Dorsolateral prefrontal cortex (tissue), 122 donors: ENCODE measurements at places on chromosomes 5 and 9.

DNA sequence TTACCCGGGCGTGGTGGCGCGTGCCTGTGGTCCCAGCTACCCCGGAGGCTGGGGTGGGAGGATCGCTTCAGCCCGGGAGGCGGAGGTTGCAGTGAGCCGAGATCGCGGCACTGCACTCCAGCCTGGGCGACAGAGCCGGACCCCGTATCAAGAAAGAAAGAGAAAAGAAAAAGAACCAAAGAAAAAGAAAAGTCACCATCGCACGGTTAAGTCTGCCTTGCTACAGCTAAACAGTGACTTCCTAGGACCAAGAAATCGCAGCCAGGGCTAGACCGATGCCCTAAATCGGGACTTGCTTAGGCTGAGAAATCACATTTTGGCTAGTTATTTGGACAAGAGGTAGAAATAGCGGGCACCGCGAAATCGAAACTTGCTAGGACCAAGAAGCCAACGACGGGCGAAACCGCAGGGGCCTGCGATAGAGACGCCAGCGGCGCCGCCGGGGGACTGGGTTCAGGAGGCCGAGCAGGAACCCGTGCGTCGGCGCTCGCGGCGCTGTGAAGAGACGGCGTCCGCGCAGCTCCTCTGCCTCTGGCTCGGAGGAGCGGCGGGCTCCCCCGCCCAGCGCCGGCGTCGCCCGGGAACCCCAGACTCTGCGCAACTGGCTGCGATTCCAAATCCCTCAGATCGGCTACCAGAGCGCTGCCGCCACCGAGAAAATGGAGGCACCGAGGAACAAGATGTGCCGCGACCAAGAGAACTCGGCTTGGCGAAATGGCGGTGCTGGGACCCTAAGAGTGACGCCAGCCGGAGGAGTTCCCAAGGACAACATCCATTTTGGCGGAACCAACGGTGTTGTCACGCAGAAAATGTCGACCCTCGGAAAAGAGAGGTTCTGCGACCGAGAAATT, 26.1 kb upstream of the ANXA2R start:
- peak; percentile 74 for DNase-seq

DNA sequence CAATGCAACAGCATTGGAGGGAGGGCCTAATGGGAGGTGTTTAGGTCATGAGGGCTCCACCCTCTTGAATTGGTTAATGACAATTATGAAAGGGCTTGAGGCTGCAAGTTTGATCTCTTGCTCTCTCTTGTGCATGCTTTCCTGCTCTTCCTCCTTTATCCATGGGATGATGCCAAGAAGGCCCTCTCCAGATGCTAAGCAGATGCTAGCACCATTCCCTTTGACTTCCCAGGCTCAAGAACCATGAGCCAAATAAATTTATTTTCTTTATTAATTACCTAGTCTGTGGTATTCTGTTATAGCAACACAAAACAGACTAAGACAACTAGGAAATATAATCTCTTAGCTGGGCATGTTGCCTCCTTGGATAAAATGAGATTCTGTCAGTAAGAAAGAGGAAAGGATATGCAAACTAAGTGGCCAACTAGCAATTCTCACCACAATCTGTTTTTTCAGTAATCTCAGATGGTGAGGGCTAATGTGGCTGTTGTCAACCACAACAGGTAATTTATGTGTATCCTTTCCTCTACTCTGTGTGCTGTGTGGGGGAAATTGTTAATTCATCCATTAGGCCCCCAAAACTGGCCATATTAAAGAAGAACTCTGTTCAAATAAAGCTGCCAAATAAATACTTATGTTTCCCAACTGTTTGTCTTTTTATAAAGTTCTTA, 269.1 kb upstream of the CD180 start:
- DNase-seq, result no peak

GRCh38 chr9:33686942-33687341, 108.4 kb upstream of the PRSS3 start:
- DNase-seq, result no peak

- DNase-seq, result no peak
Observed at GRCh38 chr9:14173713-14174112, 140.2 kb downstream of the NFIB start.

GRCh38 chr5:177304392-177305119, 957 bp downstream of the PRELID1 start:
- DNase-seq, result no peak

GRCh38 chr5:80082731-80083100, 47.6 kb downstream of the THBS4 start:
- peak; percentile 78 for DNase-seq

DNA sequence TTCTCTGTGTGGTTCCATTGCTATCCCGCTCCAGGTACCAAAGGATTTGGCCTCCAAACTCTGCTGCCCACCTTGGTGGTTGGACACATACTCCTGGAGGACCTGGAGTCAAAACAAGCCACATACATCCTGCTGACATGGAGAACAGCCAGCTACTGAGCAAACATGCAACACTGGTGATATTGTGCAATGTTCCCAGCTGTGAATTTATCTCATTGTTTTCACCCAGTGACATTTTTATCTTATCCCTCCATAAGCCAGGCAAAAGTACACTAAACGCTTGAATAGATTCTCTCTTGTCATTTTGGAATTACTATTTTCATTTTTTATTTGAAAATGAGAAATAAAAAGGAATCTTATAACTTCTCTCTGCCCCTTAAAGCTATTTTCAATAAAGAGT, 11.1 kb upstream of the CTSL start:
- DNase-seq, result peak; percentile 59

GRCh38 chr9:21317956-21318923, 13.1 kb upstream of the IFNA5 start:
- DNase-seq, result no peak

DNA sequence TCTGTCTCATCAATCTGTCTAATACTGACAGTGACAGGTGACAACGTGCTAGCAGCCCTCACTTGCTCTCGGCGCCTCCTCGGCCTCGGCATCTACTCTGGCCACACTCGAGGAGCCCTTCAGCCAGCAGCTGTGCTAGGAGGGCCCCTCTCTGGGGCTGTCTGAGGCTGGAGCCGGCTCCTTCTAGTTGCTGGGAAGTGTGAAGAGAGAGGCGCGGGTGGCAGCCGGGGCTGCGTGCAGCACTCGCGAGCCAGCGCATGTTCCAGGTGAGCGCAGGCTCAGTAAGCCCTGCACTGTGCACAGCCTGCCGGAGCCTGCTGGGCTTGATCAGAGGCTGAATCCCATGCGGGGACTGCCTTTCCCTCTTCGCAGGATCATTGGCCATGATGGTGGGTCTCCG, 330.7 kb downstream of the CDH10 start:
- DNase-seq, result no peak

- no peak for DNase-seq
Observed at GRCh38 chr9:137201205-137201868, 796 bp upstream of the TPRN start.

DNA sequence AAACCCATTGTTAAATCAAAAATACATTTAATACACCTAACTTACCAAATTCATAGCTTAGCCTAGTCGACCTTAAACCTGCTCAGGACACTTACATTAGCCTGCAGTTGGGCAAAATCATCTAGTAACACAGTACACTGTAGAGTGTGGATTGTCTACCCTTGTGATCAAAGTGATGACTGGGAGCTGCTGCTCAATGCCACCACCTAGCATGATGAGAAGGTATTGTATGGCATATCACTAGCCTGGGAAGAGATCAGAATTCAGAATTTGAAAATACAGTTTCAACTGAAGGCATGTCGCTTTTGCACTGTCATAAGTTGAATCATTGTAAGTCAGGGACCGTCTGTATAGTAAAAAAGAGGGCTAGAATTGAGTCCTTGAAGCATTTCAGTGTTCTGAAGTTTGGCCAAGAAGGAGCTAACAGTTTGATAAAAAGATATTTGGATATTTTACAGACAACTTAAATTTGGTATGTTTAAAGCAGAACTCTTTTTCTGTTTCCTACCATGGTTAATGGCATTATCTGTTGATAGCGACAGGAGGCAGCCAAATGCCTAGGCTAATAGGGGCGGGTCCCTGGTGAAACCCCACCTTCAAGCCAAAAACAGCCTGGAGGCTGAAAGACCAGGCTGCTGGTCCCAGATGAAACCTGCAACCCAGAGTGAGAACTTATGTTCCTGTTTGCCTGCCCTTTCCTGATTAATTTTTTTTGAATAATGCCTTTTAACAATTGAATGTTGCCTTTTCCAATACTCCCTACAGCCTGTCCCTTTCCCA, 23.0 kb downstream of the SMIM15 start:
- DNase-seq, result no peak

- no peak for DNase-seq
Observed at GRCh38 chr9:18775930-18776329, 257.1 kb downstream of the SAXO1 start.

DNA sequence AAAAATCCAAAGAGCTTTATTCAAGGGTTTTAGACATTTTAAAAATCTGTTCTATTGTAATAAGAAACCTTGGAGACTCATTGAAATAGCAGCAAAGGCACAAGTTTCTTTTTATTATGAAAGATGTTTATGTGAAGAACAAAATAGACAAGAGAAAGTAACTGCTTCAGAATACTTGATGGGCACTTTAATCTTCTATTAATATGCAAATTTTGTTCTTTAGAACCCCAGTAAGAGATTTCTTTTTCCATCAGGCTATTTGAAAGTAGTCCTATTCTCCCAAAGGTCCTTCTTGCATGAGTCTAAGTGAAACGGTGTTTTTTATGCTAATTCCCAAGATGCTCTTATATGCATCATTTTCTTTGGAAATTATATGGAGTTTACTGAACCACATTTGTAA, 602.0 kb downstream of the EFNA5 start:
- no peak for DNase-seq

DNA sequence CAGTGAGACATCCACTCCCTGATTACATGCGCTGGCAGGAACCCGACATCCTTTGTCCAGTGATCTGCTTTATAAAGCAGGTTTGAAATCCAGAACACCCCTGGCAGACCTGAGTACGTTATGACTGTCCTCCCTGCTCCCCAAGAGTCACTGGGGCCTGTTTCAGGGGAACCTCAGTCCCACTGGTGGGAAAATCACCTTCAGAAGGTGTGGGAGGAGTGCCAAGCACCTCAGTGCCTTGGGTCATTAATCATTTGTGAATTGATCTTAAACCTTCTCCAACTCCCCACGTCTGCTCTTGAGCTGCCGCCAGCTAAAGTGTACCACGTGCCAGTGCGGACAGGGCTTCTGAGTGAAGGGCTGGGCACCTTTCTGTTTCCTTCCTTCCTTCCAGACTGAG, 16.2 kb downstream of the SLC6A3 start:
- DNase-seq, result no peak

DNA sequence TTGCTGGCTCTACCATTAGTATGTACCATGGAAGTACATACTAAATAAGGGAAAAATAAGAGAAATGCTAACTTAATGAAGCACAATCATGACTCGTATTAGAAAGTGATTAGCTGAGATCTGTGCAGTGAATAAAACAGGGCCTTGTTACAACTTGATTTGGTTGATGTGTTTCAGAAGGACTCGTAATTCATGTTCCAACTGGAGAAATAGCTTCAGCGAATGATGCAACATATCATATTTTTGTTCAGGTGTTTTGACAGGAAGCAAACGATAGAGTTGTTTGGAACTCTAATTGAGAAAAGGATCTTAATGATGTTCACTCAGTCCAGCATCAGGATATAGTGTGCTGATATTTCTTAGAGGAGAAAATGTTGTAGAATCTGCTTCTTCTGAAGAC, 474.6 kb upstream of the WWC1 start:
- DNase-seq, result no peak

DNA sequence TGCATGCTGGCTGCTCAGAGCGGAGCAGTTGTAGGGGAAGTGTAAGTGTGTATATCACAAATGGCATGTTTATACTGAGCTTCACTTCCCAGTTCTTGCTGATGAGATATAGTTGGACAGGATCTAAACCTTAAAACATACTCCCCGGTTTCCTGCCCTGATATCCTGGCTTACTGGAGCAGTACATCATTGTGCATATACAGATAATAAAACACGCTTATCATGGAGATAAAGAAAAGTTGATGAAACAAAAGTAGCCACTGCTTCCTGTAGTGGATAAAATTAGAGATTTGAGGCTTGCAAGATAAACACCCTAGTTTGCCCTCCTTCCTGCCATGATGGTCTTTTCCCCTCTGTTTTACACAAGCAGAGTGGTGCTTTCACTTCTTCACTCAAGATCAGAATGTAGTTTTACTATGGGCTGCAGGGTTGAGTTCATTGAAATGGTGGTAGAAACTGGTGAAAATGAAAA, 15.0 kb downstream of the NPR3 start:
- DNase-seq, result no peak

GRCh38 chr9:71249729-71250317, 128.4 kb upstream of the TRPM3 start:
- no peak for DNase-seq

DNA sequence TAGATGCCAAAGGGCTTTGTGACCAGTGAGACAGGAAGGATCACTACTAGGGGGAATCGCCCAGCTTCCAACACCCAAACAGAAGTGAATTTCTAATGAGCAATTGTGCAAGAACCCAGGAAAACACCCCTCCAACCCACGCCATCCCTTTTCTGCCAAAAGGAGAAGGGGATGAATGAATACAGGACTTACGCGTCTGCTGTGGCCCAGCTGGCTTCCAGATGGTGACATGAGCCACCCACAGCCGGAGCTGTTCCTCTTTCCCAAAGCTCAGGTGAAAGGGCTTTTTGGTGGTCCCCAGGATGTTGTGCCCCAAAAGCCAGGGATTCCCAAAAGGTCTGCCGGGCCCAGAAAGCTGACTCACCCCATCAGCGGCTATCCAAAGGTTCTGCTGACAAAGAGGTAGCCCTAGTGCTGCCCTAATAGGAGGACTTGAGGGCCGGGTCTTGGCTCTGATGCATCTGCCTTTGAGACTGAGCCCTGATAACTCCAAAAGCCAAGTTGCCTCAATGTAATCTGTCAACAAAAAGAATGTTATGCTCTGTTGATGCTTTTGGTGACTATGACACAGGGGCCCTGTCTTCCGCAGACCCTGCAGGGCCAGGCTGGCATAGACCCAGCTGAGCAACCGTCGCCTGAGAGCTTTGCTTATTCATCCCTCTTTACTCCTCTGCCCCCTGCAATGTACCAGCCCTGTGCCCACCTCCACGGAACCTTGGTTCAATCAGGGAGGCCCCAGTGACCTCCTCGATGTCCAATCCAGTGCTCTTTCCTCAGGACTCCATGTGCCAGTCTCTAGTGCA, 14.5 kb downstream of the GSN start:
- DNase-seq, result no peak

- no peak for DNase-seq
Observed at GRCh38 chr5:178551059-178551458, 39.1 kb downstream of the COL23A1 start.

GRCh38 chr5:56640763-56641406, 174.5 kb upstream of the MAP3K1 start:
- no peak for DNase-seq

GRCh38 chr5:110751902-110752762, 13.3 kb downstream of the SLC25A46 start:
- DNase-seq, result no peak

DNA sequence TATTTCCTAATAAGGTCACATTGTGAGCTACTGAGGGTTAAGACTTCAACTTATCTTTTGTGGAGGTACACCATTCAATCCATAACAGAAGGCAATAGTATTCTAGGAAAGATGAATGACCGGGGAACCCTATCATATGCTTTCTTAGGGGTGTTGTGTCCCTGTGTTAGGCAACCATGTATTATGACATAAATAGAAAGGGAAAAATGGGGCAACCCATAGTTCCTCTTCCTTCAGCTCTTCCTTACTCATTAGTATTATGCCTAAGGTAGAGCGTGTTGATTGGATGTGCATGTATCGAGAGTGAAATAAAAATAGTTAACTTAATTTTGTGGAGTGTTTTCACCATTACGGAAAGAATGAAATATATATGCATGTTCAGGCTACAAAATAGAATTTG, 6.0 kb upstream of the CCNJL start:
- no peak for DNase-seq

- no peak for DNase-seq
Observed at GRCh38 chr5:88214655-88215054, 54.0 kb downstream of the TMEM161B start.

- no peak for DNase-seq
Observed at GRCh38 chr5:153625826-153626354, 135.4 kb downstream of the GRIA1 start.
